Effector memory CD4-positive, alpha-beta T cell (primary cell): ENCODE measurements at places on chromosomes 5 and 9.

DNA sequence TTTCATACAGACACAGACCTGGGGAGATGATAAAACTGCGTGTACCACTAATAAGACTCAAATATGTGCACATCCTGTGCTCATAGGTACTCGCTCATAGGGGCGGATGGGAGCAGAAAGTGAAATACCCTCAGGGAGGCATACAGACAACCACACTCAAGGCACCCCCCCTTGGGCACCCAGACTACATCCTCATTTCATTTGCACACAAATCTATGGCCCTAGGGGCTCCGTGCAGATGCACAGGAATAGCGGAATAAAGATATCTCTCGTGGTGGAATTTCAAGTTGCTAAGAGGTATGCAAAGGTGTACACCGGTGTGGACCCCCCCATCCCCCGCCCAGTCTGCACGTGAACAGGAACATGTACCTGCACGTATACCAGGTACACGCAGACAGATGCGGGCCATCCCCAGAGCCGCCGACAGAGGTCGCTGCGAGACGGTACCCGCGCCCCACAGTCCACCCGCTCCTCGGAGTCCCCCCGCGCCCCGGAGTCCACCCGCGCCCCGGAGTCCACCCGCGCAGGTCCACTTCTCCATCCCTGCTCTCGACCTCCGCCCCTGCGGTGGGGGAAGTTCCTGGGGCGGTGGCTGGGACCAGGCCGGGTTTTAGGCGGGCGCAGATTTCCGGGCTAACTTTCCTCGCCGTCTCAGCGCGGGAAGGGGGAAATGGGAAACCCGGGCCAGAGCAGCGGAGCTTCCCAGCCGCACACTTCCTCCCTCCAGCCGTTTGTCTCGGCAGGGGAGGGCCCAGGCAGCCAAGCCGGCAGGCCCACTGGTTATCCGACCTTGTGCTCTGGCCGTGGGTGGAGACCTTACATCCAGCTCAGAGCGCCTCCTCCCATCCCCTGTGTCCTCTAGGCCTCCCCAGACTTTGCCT, 1.0 kb upstream of the IL12B start:
- DNase-seq, result peak; percentile 49

- DNase-seq, result no peak
Observed at GRCh38 chr5:16548115-16548514, 68.7 kb downstream of the RETREG1 start.

GRCh38 chr9:3809724-3810123, 283.9 kb upstream of the RFX3 start:
- no peak for DNase-seq

GRCh38 chr5:137250421-137250820, 248.7 kb downstream of the SPOCK1 start:
- DNase-seq, result no peak

GRCh38 chr5:178670351-178670885, 43.6 kb upstream of the CLK4 start:
- no peak for DNase-seq

DNA sequence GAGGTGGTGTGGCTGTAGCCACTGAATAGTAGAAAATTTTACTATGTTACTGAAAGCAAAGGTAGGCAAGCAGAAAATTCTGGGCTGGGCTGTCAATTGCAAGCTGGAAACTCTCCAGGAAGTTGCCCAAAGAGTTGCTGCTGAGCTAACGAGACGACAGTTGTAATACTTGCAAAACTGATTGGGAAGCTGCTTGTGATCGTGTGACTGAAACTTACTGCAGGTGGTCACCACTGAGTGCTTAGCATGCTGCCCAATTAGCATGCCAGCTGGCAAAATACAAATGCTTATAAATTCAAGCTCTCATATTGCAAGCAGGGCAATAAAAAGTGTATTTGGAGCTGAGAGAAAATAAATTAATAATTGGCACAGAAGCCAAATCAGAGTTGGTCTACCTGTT, 758.5 kb upstream of the EDIL3 start:
- DNase-seq, result no peak

GRCh38 chr5:57432876-57433275, 49.7 kb downstream of the ACTBL2 start:
- no peak for DNase-seq

DNA sequence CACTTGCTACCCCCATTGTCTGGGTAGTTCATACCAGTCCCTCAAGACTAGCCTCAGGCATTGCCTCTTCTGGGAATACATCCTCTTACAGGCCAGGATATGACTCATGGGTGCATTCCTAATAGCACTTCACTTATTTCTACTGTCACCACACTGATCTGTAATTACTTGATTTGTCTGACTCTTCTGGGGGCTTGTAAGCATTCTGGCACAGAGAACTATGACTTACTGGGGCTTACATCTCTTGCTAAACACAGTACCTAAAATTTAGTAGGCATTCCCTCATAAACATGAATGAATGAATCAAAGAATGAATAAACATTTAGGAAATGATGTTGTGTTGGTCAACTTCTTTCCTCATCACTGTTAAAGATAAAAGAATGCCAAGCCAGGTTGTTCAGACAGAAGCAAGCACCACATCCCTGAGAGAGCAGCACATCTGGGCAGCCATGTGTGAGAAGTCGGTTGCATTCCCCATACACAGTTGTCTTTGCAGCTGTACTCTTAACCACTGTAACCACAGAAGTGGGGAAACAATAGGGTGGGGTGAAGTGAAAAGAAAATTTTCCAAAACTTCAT, 27.6 kb downstream of the IL7R start:
- no peak for DNase-seq

GRCh38 chr5:178232124-178232919, at the start of gene PHYKPL:
Gene PHYKPL, minus strand, starts transcription at chr5:178232802. Its CDS starts 252 bp downstream, at chr5:178232550.
- peak; percentile 60 for DNase-seq

GRCh38 chr9:117825609-117826347, 121.6 kb downstream of the TLR4 start:
- peak; percentile 8 for DNase-seq

GRCh38 chr5:58786035-58786434, 203.2 kb downstream of the RAB3C start:
- no peak for DNase-seq

DNA sequence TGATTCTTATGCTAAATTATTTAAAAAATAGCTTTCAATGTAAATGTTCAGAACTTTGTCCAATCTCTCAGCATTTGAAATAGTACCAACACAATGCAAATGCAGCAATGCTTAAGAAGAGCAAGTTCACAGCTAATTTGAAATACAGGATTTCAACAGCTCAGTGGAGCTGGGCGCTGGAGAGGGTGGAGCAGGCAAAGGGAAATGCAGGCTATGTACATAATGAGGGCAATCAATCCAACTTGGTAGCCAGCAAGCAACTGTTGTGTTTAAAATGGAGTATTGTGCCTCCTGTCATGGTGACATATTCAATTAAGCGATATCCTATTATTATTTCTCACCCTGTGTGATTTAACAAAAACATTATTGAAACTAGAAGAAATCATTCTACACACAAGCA, 568.8 kb downstream of the PSAT1 start:
- DNase-seq, result no peak

DNA sequence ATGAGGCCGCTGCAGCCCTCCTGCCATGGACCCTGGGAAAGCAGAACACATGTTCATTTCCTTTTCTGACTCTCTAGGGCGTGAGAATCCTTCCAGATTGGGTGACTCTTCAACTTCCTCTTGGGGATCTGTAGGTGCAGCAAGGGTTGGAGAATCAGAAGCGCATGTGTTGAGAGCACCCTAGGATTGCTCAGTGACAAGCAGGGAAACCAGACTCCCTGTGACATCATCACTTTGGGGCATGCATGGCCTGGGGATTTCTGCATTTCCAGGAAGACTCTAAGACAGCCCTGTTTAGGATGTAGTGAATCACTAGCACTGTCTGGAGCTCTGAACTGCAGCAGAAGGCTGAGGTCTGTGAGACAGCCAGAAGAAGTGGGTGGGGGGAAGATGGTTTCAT, 15.1 kb upstream of the LCP2 start:
- peak; percentile 71 for DNase-seq

- peak; percentile 5 for DNase-seq
Observed at GRCh38 chr9:121267689-121268597, at the start of gene GSN. Gene GSN, plus strand, starts transcription at chr9:121268162. Its CDS starts 33,810 bp downstream, at chr9:121301972.
